ENCODE measurements at places on chromosomes 4 and X. TPM values are rescaled to one million over a fixed set of nuclear protein-coding genes. Genes with fewer than 3 reads are reported as not detected.

GRCh38 chr4:140027101-140027500 is 126.9 kb downstream of the MAML3 start:
- no peak for DNase-seq
- no peaks in the 10 kb centered on the region for H3K27me3 ChIP-seq
- no peak overlapping the region for H3K4me3 ChIP-seq
- no peak overlapping the region for H3K27ac ChIP-seq
- H3K36me3 ChIP-seq = no peaks in the 10 kb centered on the region
- peaks cover 7% of the 10 kb centered on the region for H3K4me1 ChIP-seq

GRCh38 chr4:19146038-19146437 is 1105.7 kb upstream of the SLIT2 start:
- no peak overlapping the region for H3K27ac ChIP-seq
- no peak overlapping the region for H3K4me3 ChIP-seq

GRCh38 chr4:8284391-8284790 is 14.8 kb downstream of the HTRA3 start:
- H3K4me3 ChIP-seq = no peak overlapping the region
- no peaks in the 10 kb centered on the region for H3K27me3 ChIP-seq
- DNase-seq = peak; percentile 11
- no peak overlapping the region for H3K27ac ChIP-seq

GRCh38 chr4:30413915-30414314 is 306.3 kb upstream of the PCDH7 start:
- H3K27ac ChIP-seq = no peak overlapping the region
- DNase-seq = no peak
- H3K4me3 ChIP-seq = no peak overlapping the region
- no peaks in the 10 kb centered on the region for H3K4me1 ChIP-seq

- no peak for DNase-seq
- H3K27ac ChIP-seq = no peak overlapping the region
- H3K27me3 ChIP-seq = no peaks in the 10 kb centered on the region
- no peaks in the 10 kb centered on the region for H3K4me1 ChIP-seq
These were observed 182.8 kb downstream of the FAM47A start for GRCh38 chrX:33949300-33949699.

DNA sequence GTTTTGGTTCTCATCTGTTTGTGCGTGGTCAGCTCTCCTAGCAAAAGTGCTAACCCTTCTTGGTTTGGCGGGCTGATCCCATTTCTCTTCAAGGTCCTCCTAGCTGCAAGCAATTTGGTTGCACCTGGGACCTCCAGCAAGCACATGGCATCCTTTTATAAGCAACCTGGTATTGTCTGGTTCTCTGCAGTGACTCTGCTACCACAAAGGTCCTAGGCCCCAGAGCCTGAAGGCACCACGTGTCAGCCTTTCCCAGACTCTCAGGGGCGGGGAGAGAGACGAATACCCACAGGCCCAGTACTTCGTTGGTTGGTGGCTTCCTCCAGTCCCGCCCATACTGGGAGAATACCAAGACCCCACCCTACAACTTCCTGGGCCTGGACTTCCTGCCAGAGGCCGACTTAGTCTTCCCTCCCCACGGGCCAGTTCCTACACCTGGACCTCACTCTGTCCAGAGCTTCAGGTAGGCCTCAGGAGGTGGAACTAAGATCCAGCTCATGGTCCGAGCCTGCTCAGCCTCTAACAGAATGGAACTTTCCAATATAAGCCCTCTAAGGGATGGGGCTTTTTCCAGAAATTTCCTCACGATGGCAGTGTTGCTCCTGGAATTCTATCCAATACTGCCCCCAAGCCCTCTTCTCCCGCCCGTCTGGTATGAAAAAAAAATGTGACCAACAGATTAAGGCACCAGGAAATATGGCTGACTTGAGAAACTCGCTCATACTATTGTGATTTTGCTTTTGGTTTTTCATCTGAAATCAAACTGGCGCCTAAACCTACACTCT is 192.5 kb upstream of the STK26 start:
- H3K27ac ChIP-seq = no peak overlapping the region
- H3K36me3 ChIP-seq = no peaks in the 10 kb centered on the region
- DNase-seq = peak; percentile 72
- H3K27me3 ChIP-seq = peaks cover 9% of the 10 kb centered on the region
- H3K4me1 ChIP-seq = no peaks in the 10 kb centered on the region

DNA sequence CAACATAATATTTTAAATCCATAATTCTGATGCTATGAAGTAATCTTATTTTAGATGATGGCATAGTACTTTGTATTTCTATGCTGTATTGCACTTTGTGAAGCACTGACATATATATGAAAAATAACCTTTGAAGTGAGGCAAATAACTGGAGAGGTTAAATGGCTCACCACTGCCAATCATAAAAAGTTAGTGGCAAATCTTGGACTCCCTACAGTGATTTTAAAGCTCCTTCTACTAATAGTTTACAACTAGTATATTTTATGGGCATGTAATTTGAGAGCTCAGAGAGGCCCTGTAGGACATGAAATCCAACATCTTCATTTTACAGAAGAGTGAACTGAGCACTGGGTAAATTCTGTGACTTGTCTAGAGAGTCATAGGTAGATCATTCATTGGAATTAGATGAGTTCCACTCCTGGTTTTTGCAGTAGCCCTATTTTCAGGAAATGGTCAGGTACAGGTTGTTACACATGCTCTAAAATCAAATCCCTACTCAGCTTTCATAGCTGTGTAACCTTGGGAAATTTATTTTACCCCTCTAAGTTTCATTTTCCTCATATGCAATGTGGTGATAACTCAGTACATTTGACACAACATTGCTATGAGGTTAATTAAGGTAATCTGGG is 804 bp upstream of the GC start:
- no peak overlapping the region for H3K4me3 ChIP-seq
- peak overlapping the region; percentile 14 for H3K27ac ChIP-seq
- H3K27me3 ChIP-seq = no peaks in the 10 kb centered on the region
- H3K4me1 ChIP-seq = peaks cover 16% of the 10 kb centered on the region

The CPE gene
- 125 TPM for polyA plus RNA-seq

The JCHAIN gene
- 2.0 TPM for polyA plus RNA-seq

The SLC38A5 gene
- 373 TPM for polyA plus RNA-seq

The CT45A10 gene
- not detected for polyA plus RNA-seq

The SMIM10 gene
- 4.4 TPM for polyA plus RNA-seq

All from pancreas (tissue), 10 donors.